ENCODE measurements at places on chromosomes 1 and 21. TPM values are rescaled to one million over a fixed set of nuclear protein-coding genes. Genes with fewer than 3 reads are reported as not detected.

The MTMR11 gene
- 2.0 TPM for total RNA-seq

The GSTM3 gene
- total RNA-seq = 80.3 TPM

The SMIM1 gene
- total RNA-seq = not detected

The WDR64 gene
- total RNA-seq = not detected

The SLAMF9 gene
- total RNA-seq = not detected

The CLSTN1 gene
- 143 TPM for total RNA-seq

The FAM72D gene
- 0.41 TPM for total RNA-seq

The MTF2 gene
- total RNA-seq = 64.4 TPM

GRCh38 chr1:84001501-84001900, 2.6 kb upstream of the TTLL7 start:
- DNase-seq = no peak

- DNase-seq = no peak
Observed at GRCh38 chr1:207316141-207316540, 5.3 kb upstream of the CD55 start.

DNA sequence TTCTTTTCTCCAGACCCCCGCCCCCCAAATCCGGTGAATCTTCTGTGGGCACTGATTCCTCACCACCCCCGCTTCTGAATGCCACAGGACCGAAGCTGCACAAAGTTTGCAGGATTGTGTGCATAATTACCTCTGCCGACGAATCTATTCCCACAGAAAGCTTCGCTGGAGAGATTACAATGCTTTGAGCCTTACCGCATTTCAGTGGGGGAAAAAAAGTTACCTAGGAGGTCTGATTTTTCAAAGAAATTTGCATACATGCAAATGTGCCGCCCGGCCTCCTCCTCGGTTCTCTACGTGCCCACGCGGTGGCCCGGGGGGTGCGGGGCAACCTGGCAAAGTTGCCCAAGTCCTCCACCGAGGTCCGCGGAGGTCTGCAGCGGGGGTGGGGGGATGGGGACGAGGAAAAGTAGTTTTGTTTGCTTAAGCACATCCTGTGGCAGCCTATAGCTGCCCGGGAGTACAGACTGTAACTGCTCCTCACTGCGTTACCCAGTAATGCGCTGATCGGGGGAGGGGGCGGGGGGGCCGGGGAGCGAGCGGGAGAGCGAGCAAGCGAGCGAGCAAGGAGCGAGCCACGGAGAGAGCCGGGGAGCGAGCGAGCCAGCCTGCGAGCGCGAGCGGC, 563 bp upstream of the NFIA start:
- DNase-seq = no peak

GRCh38 chr1:180632326-180633056, 669 bp downstream of the XPR1 start:
- peak; percentile 41 for DNase-seq

- DNase-seq = no peak
Observed at GRCh38 chr1:68202239-68202832, 30.0 kb downstream of the WLS start.

- no peak for DNase-seq
Observed at GRCh38 chr21:26572076-26572701, 897 bp downstream of the CYYR1 start.

- no peak for DNase-seq
Observed at GRCh38 chr1:219179293-219179692, 5.6 kb downstream of the LYPLAL1 start.

GRCh38 chr1:116680752-116681151, 13.2 kb upstream of the IGSF3 start:
- DNase-seq = no peak

GRCh38 chr21:37449302-37449937, 82.8 kb downstream of the DYRK1A start:
- DNase-seq = no peak

DNA sequence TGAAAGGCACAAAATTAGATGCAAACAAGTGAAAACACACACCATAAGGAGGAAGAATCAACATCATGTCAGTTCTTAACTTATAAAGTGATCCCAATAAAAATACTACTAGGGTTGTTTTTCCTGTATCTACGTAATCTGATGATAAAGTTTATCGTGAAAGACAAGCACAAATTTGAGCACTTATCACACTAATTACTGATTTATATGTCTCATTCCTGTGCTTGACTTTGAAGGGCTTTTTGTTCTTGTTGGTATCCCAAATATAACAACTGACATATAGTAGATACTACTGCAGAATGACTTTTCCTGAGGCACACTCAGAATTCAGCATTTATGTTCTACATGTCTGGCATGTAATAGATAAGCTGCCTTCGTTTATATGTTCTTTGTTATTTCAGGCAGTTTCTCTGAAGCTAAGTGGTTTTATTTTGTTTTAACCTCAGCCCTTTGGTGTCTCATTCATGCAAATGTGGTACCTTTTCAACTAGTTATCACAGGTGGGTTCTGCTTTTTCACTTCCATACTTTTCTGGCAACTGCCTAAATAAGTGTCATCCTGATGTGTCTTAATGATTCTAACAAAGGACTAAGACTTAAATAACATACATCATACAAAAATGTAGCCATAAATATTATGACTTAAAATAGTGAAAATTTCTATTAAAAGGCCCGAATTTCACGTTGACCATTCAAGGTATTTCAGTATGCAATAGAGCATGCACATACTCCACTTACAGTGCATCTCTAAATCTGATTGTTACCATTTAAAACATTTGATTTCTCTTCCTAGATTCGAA, 73.2 kb downstream of the LRRC8C start:
- no peak for DNase-seq

- DNase-seq = no peak
Observed at GRCh38 chr1:66276218-66276617, 257.7 kb upstream of the SGIP1 start.

GRCh38 chr1:110067893-110068645, 2.4 kb downstream of the ALX3 start:
- DNase-seq = peak; percentile 54

- no peak for DNase-seq
Observed at GRCh38 chr1:18166341-18166740, 58.7 kb downstream of the IGSF21 start.

All from frontal cortex (tissue), 4 donors.